ENCODE measurements at places on chromosomes 12 and 14.

DNA sequence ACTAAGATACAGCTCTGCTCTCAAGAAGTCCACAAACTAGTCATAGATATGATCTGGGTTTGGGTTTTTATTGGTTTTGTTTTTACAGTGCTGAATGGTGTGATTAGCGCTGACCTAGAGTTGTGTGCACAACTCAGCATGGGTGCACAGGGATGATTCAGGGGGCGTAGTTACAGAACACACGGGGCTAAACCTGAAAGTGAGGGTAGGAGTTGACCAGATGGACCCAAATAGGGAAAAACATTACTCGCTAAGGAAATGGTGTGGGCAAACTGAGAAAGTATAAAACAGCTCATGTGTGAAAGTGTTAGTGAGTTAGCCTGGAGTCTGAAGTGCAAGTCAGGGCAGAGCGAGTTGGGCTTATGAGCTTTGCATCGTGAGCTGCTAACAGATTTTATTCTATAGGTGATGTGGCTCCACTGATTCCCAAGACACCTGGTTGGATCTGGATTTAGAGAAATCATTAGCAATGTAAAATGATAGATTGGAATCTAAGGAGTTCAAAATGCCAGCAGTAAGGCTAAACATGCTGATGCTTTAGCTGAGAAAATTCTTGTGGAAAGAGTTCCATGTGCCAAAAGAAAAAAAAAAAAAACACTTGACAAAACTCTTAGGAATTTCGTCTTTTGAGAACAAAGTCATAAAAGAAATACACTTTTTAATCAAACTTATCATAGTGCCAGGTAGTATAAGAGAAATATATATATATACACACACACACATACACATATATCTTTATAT, 134.9 kb downstream of the SLC5A8 start:
- DNase-seq, result no peak
- no peak overlapping the region for H3K27ac ChIP-seq
- H3K4me3 ChIP-seq, result no peak overlapping the region
- peaks cover 28% of the 10 kb centered on the region for H3K4me1 ChIP-seq
- no peaks in the 10 kb centered on the region for H3K36me3 ChIP-seq
- no peaks in the 10 kb centered on the region for H3K27me3 ChIP-seq

DNA sequence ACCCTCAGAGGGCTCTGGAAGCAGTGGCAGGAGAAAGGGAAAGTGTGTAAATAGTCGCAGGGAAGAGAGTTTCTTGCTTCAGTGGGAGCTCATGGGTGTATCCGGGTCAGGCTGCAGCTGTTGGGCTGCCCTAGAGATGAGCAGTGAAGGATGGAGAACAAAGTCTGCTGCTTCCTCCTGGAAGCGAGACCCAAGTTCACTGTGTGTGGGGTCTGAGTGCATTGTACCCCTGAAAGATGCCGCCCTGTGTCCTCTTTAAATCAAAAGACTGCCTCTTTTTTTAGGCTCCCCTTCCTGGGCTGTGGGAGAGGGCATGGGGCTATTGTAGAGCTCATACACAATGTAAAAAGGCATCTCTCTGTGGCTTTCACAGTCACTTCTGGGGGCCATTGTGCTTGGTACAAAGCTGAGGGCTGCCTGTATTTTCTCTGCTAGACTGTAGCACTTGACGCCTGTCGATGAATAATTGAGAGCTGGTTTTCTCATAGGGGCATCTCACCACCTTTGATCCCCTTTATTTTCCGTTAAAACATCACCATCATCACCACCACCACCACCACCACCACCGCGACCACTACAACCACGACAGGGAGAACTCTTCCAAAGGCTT, 16.7 kb downstream of the CHST11 start:
- H3K4me1 ChIP-seq, result no peaks in the 10 kb centered on the region
- H3K27ac ChIP-seq, result no peak overlapping the region
- H3K27me3 ChIP-seq, result peaks cover 7% of the 10 kb centered on the region

- no peaks in the 10 kb centered on the region for H3K27me3 ChIP-seq
- H3K4me1 ChIP-seq, result peaks cover 15% of the 10 kb centered on the region
- H3K4me3 ChIP-seq, result no peak overlapping the region
- no peaks in the 10 kb centered on the region for H3K36me3 ChIP-seq
- no peak for DNase-seq
- H3K27ac ChIP-seq, result no peak overlapping the region
These were observed 38.7 kb upstream of the TMEM179 start for GRCh38 chr14:104643306-104643705.

DNA sequence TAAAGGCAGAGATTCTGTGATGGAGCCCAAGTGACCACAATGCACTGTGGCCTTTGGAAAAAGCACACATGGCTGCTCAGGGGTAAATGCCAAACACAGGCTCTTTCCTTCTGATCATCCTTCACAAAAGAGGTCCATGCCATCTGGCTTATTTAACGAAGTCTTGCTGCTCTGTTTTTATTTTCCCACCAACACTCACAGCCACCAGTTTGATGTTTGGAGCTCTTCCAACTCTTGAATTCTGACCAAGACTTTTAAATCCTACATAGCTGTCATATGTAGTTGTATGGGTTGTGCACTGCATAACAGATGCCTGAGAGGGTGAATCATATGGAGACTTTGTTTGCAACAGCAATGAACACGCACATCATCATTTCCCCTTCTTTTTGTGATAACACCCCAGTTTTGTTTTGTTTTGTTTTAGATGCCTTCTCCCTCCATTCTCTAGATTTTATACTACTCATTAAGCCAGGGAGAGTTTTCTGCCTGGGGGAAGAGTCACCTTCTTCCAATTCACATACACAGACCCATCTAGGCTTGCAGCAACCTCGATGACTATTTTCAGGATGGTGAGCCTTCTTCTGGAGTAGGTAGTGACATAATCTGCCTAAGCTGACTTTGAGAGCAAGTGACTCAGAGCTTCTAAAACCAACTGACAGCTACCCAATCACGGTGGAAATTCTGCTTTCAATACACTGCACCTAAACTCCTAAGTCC, 145.2 kb upstream of the WSCD2 start:
- H3K27ac ChIP-seq, result no peak overlapping the region
- H3K36me3 ChIP-seq, result no peaks in the 10 kb centered on the region
- peaks cover 28% of the 10 kb centered on the region for H3K27me3 ChIP-seq
- DNase-seq, result no peak
- H3K4me1 ChIP-seq, result no peaks in the 10 kb centered on the region
- H3K4me3 ChIP-seq, result no peak overlapping the region

- H3K4me3 ChIP-seq, result peak overlapping the region; percentile 41
- peaks cover 16% of the 10 kb centered on the region for H3K36me3 ChIP-seq
- H3K27me3 ChIP-seq, result no peaks in the 10 kb centered on the region
- peak overlapping the region; percentile 16 for H3K27ac ChIP-seq
- DNase-seq, result no peak
These were observed 492 bp upstream of the BTBD6 start for GRCh38 chr14:105247715-105248367.

DNA sequence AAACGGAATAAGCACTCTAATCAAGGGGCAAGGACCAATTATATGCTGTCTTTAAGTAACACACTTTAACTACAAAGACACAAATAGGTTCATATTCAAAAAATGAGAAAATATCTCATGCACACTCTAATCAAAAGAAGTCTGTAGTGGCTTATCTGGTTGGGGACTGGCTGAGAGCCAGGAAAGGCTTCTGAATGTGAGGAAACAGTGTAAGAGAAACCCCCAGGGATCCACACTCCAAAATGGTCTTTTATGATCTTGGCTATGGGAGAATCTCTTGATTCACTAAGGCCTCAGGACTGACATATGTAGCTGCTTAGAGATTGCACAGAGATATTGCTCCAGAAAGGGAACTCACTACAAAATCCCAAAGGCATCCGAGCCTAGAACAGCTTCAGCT, 10.3 kb downstream of the CTSG start:
- DNase-seq, result peak; percentile 68
- H3K36me3 ChIP-seq, result no peaks in the 10 kb centered on the region
- no peaks in the 10 kb centered on the region for H3K4me1 ChIP-seq
- peaks cover 7% of the 10 kb centered on the region for H3K27me3 ChIP-seq
- H3K4me3 ChIP-seq, result no peak overlapping the region

DNA sequence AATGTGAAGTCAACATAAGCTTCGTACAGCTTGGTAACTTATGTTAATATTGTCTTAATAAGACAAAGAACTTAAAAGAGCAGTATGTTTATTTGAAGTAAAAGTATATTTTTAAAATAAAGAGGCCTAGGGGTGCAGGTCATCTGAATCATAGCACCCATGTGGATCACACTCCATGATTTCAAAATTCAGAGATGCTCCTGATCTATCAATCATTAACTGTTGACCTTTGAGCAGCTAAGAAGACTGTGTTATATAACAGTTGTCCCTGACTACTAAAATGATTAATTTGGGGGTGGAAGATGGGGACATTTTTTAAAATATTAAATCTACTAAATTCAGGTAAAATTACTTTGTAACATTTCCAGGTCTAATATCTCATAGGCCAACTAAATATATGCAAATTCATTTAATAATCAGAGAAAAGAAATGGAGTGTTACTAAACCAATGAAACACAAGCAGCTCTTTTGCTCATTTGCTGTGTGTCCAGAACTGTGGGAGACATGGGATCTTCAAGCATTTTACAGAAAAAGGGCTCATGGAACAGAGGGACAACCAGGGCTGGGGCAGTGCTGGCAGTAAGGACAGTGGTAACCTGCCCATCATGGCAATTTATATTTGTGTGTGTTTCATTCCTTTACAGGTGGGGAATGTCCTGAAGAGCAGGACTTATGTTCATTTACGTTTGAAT, 120.7 kb upstream of the PCED1B start:
- no peak for DNase-seq
- no peaks in the 10 kb centered on the region for H3K36me3 ChIP-seq
- no peak overlapping the region for H3K27ac ChIP-seq
- no peak overlapping the region for H3K4me3 ChIP-seq
- H3K27me3 ChIP-seq, result no peaks in the 10 kb centered on the region

DNA sequence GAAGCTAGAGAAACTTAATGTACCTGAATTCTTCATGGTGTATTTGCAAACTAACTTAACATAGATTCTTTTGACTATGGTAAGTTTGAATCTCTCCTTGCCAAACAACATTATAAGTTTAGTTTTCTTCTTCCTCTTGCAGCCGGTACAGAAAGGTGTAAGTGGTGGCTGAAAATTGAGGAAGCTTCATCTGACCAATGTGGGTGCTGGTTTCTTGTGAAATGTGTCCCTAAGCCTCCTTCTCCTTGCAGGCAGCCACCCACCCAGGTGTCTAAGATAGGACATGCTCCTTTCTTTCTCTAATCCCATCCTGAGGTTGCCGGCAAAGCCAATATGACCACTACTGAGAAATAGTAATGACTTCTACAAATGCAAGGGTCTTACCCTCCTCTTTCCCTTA, 20.6 kb downstream of the GSG1 start:
- H3K27me3 ChIP-seq, result no peaks in the 10 kb centered on the region
- H3K4me1 ChIP-seq, result no peaks in the 10 kb centered on the region

DNA sequence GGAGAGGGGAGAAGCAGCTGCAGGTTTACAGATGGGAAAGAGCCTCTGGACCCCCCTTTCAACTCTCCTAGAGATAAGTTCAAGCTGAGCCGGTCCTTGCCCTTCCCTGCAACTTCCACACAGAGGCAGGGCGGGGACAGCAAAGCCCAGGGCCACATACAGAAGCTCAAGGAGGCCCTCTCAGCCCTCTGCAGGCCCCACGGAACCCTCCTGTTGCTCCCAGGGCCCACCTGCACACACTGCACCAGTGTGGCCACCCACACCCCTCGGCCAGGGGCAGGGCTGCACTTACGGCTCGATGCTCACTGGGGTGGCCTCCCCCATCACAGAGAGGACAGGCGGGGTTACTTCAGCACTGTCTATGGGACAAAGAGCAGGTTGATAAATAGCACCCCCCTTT, 13.0 kb upstream of the PNMA1 start:
- H3K36me3 ChIP-seq, result peaks cover 48% of the 10 kb centered on the region
- H3K4me1 ChIP-seq, result peaks cover 40% of the 10 kb centered on the region
- no peaks in the 10 kb centered on the region for H3K27me3 ChIP-seq
- no peak overlapping the region for H3K4me3 ChIP-seq
- no peak for DNase-seq

DNA sequence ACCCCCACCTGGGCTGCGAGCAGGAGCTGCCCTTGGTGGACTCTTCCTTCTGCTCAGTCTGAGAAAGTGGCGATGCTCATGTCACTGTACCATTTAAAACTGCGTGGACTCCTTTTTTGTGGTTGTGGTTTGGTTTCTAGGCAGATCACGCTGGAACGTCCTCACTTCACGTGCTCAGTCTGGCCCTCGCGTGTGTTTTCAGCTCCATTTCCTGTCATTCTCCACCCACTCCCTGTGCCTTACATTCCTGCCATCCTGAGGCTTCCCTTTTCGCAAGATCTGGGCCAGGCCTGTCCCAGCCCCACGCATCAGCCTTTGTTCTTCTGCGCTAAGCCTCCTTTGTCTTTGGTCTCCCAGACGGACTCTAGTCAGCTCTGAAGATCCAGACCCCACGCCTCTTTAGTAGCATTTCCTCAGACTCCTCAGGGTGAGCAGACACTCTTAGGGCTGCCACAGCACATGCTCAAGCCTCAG, 105.4 kb downstream of the FBXL14 start:
- H3K27ac ChIP-seq, result peak overlapping the region; percentile 38
- DNase-seq, result peak; percentile 63
- H3K36me3 ChIP-seq, result no peaks in the 10 kb centered on the region
- H3K4me1 ChIP-seq, result peaks cover 10% of the 10 kb centered on the region
- H3K27me3 ChIP-seq, result no peaks in the 10 kb centered on the region
- H3K4me3 ChIP-seq, result no peak overlapping the region

DNA sequence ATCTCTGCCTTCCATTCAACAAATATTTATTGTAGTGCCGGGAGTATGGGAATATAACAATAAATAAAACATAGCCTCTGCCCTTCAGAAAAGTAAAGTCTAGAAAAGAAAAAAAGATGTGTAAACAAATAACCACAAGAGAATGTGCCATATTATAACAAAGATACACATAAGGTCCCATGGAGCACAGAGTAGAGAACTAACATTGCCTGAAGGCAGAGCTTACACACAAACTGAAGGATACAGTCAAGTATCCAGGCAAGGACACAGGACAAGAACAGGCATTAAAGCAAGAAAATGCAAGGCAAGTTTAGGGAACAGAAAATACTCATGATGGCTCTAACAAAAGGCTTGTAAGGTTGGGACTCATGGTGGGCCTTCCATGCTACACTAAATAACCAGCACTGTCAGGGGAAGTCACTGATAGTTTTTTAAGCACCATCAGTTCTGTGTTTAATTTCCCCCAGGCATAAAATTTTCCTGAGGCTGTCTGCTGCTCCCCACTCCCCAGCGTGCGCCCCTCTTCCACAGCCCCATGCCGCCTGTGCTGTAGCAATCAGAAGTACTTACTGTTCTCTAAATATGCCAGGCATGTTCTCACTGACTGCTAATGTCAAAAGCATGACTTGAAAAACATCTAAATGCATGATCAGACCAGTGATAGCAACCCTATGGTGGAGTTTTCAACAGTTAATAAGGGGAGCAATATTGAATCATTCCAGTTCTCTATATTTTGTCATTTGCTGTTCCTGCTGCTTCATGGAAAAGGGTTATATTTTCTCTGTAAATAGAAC, 77.8 kb downstream of the ANKS1B start:
- H3K27me3 ChIP-seq, result no peaks in the 10 kb centered on the region
- H3K27ac ChIP-seq, result no peak overlapping the region
- H3K36me3 ChIP-seq, result no peaks in the 10 kb centered on the region
- H3K4me1 ChIP-seq, result no peaks in the 10 kb centered on the region

GRCh38 chr14:52692248-52692962, 3.0 kb downstream of the ERO1A start:
- no peaks in the 10 kb centered on the region for H3K36me3 ChIP-seq
- H3K27me3 ChIP-seq, result no peaks in the 10 kb centered on the region
- H3K4me1 ChIP-seq, result peaks cover 26% of the 10 kb centered on the region
- DNase-seq, result no peak
- H3K27ac ChIP-seq, result no peak overlapping the region

GRCh38 chr14:77868552-77869285, 68.8 kb downstream of the ADCK1 start:
- no peak for DNase-seq
- no peaks in the 10 kb centered on the region for H3K27me3 ChIP-seq
- no peaks in the 10 kb centered on the region for H3K36me3 ChIP-seq
- H3K4me1 ChIP-seq, result no peaks in the 10 kb centered on the region
- H3K4me3 ChIP-seq, result no peak overlapping the region

Data from A673 (cell line).